ENCODE measurements at places on chromosomes 2 and 18.

DNA sequence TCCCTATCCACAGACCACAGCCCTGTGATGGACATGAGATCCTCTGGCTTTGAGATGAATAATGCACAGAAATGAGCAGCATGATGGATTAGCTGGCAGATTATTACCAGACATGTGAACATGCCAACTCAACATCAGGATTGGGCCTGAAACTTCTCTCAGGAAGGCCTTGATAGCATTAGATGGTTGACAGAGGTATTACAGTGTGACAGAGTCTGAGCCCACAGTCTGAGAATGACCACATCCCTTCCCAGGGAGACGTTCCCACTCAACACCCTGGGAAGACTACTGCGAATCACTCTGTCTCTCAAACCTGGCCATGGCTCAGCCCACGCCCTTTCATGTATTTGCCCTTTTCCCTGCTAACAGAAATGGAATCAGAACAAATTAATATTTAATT is 66.9 kb downstream of the BCL11A start:
- DNase-seq = no peak

GRCh38 chr2:60604486-60605064 is 51.1 kb upstream of the BCL11A start:
- no peak for DNase-seq

DNA sequence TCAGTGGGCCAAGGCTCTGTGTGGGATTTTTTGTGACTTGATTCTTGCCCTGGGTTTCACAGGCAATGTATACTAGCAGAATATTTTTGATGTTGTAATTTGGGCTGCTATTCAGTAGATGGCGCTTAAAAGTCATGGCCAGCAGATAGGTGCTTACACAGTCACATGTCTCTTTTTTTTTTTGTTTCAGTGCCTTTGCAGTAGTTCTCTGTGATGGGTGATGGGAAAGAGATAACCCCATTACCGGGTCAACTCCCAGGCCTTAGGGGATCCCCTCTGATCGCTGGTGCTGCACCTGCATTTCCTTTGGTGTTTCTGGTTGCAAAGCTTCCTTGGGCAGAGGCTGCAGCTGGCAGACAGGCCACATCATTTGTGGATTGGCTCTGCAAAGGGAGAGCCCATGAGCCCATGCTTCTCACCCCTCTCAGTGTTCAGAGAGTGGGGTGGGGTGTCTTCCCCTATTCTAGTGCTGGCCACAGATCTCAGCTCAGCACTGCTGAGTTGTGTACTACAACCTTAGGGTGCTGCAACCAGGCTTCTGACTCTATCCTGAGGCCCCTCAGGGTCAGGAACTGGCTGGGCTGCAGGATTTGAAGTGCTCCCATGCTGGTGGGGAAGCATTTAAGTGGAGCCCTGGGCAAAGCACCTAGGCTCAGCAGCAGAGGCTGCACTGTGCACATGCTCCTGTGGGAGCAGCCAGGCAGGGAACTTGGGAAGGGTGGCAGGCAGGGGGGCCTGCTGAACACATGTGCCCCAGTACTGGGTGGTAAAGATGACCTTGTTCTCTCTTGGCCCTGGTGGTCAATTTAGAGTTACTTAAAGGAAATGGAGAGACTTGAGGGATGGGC is 219.8 kb upstream of the SPHKAP start:
- no peak for DNase-seq

GRCh38 chr2:217445723-217446122 is 557.1 kb downstream of the TNS1 start:
- DNase-seq = no peak

- DNase-seq = no peak
These were observed 477 bp downstream of the ACVR1 start for GRCh38 chr2:157875641-157876065.

DNA sequence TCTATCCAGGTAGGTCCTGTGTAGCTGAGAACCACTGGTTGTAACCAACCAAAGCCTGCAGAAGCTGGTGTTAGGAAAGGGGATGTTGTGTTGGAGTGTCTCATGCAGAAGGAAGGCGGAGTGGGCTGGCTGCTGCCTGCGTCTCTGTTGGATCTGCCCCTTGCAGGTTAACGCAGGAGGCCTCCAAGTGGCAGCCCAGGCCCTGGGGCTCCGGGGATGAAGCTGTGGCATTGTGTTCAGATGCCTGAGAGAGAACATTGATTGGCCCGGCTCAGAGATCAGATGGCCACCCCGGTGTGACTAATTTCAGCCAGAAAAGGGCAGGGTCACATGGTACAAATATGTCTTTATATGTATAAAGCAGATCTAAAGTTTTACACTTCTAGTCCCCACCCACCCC is 216.0 kb downstream of the GLI2 start:
- no peak for DNase-seq

DNA sequence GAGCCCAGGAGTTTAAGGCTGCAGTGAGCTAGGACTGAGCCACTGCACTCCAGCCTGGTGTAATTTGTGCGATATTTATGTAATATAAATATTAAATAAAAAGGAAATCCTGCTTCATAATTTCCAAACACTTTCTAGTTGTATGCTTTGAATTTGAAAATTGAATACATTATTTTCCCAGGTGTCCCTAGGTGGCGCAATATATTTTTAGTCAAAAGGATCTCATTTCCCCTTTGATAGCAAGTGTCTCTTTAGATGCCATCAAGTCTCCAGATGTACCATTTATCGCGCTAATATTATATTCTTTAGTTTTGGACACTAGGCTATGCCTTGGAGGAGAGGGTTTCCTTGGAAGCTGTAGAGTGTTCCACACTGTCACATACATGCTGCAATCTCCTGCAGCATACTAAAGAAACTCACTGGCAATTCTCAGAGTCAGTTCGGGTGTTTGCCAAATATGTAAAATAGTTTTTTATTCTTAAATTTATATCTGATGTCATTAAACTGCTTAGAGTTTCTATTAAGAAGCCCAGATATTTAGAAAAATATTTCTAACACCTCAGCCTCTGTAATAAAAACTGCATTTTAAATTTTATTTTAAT is 5.6 kb upstream of the WDR7 start:
- DNase-seq = peak; percentile 51

DNA sequence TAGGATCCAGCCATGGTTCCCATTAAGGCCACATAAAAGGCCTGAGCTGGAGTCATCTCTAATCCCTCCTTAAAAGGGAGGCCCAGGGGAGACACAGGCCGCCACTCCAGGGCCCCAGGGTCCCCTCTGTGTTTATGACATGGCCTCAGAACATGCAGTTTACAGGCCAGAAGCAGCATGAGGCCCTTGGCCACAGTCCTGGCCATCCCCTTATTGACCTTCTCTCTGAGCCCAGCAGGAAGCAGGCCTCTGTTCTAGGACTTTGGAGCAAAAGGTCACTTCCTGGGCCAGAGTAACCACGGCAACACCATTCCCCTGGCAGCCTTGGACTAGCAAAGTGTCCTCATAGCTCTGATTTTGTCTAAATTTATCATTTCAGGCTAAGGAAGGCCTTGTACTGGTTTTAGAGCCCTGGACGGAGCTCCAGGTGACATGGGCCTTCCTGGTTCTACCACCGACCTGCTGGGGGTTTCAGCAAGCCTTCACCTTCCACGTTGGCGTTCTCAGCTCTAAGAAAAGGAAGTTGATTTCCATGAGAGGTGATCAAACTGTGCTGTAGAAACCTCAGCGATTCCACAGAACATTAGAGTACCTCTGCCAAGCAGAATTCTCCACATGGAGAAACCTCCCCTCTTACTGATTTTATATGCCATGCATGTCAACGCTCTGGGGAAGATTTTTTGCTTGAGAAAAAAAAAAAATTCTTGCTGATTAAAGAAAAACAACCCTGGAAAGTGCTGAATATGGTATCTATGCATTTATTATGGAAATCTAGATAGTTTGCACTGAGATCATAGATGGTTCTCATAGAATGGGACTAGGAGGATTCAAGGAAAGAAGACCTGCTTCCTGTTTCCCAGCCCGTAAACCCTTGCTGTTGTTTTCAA is 53.7 kb downstream of the HS1BP3 start:
- DNase-seq = no peak

GRCh38 chr18:11383381-11383780 is 226.0 kb upstream of the SLC35G4 start:
- DNase-seq = no peak

GRCh38 chr18:23580677-23581367 is 5.5 kb downstream of the NPC1 start:
- DNase-seq = no peak

- no peak for DNase-seq
These were observed 35.6 kb upstream of the APCDD1 start for GRCh38 chr18:10418836-10419235.

GRCh38 chr2:195029804-195030654 is 627.0 kb upstream of the SLC39A10 start:
- DNase-seq = no peak

GRCh38 chr2:67627456-67628207 is 230.5 kb downstream of the ETAA1 start:
- no peak for DNase-seq

GRCh38 chr2:235212501-235213158 is 260.8 kb downstream of the SH3BP4 start:
- DNase-seq = no peak

GRCh38 chr2:69030800-69031428 is 17.9 kb downstream of the ANTXR1 start:
- no peak for DNase-seq

- DNase-seq = no peak
These were observed 90.6 kb downstream of the SNTG2 start for GRCh38 chr2:1041012-1041805.

GRCh38 chr2:157460897-157461296 is 17.0 kb upstream of the CYTIP start:
- no peak for DNase-seq

GRCh38 chr18:56204052-56204451 is 434.3 kb downstream of the TXNL1 start:
- no peak for DNase-seq

GRCh38 chr2:175855794-175856453 is 146.1 kb downstream of the LNPK start:
- DNase-seq = no peak

DNA sequence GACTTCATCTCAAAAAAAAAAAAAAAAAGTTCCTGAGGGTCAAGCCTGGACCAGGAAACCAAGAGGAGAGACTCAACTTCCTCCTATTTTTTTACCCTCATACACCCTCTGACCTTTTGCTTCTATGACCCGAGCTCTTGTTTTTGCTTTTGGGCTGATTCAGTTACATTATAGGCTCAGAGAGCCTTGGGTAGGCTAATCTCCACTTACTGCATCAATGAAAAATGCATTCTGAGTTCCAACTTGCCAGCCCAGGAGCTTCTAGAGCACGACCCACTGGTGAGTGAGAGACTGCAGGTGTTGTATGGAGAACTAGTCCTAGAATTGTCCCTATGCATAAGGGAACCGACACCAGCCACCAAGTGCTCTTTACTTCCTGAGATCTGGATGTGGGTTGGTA is 91.1 kb downstream of the CABLES1 start:
- DNase-seq = no peak

DNA sequence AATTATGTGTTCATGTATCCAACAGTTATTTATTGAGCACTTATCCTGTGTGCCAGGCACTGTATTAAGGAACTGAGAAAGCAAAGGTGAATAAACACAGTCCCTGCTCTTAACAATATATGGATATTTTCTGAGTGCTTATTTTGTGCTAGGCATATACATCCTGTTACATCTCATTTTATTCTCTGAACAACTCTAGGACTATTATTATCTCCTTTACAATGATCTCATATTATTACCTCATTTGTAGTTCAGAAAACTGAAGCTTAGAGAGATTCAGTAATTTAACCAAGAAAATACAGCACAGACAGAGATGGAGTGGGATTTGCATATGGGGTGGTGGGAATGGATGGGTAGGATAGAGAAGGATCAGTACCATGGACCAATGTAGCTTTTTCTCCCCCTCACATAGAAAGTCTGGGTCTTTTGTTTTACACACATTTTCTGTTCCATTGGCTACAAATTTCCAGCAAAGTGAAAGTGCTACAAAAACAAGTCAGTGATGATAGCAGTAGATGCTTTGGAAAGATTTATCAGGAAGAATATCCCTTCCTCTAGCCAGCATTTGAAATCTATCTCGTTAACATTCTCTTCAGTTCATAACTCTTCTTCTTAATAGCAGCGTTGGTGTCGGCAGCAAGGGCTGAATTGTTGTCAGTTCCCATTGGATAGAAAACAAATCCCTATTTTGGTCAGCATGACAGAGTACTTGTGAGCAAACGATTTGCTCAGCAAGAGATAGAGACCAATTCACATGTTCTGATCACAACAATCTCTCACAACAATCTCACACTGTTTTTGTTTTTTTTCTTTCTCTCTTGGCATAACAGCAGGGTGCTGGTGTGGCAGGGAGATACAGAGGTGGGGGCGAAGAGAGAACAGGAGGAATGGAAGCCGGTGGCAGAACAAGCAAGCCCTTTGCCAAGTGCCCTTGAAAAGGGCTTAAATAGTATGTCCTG is 102.2 kb upstream of the KCTD1 start:
- no peak for DNase-seq

All from CD4-positive, alpha-beta T cell treated with Interleukin-12 subunit alpha and Interleukin-12 subunit beta, for 1 hour (primary cell).